ENCODE measurements at places on chromosomes 1 and 21.

DNA sequence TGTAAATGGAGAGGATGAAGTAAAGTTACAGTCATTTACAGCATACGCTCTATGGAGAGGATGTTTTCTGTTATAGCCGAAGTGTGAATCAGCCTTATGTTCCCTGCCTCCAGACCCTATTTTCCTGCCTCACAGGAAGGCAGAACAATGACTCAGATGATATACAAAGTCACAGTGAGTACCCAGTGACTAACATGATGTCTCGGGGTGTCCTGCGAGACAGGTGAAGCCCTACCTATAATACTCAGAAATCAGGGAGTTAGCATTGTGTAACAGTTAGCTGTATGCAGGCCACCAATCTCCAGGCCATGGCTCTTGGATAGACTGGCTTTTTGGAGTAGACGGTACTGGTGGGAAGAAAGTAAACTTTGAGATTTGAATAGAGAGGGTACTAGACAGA lies 55.6 kb upstream of the FBXO28 start:
- no peak for DNase-seq

GRCh38 chr1:90335558-90335957 lies 340.6 kb downstream of the ZNF326 start:
- DNase-seq: no peak

DNA sequence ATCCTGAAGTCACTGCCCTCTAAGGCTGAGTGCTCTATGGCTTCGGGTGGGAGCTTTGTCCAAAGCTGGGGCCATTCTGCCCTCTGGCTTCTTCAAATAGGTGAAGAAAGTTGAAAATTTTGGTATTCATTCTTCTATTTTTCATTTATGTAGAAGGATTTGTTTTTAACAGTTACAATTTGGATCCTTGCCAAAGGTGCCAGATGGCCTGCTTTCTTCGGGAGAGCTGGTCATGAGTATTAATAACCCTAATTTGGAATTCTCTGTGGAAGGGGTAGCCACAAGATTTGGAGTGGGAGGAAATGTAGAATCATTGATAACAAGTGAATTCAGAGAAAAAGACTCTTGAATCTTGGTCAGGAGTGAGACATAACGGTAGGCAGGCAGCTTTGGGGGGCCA lies 370.4 kb upstream of the ST6GALNAC5 start:
- peak; percentile 54 for DNase-seq

DNA sequence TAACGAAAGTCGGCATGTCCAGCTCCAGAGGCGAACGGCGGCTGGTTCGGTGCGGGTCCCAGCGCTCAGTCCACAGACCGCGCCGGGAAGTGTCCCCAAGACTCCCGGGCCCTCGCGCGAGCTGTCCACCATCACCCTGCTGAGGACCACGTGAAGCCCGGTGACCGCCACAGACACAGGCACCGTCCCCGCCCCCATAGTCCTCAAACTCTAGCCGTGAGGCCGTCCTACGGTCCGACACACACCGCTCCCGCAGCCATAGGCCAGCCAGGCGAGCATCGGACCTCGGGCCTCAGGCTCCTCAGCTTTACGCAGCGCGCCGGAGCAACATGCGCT lies 535 bp downstream of the SETD4 start:
- DNase-seq: no peak

DNA sequence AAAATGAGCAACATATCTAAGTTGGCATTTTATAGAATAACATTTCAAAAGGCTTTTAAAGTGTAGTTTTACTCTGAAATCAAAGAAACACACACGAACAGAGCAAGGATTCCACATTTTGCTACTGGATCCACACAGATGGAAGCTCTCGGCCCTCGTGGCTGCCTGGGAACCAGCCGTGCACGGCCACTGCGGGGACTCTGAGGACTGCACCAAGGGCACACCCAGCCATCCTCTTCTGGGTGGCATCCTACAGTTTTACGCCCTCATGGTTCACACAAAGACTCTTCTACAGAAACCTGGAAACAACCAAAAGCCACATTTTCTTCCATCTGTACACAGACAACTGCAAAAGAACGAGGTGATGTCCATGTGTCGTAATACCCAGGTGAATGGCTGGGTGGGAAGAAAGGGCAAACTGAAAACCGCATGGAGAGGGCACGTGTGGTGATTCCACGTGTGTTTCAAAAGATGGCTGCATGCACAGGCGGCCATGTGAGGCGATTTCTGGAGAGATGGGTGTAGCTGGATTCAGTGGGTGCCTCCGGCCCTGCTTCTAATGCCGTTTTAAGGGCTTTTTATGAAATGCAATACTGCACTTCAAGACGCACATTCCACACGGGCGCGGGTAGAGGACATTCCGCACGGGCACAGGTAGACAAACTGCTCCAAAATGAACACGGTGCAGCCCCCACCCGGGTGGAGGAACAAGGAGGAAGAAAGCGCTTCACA lies 8.1 kb downstream of the POFUT2 start:
- DNase-seq: no peak

DNA sequence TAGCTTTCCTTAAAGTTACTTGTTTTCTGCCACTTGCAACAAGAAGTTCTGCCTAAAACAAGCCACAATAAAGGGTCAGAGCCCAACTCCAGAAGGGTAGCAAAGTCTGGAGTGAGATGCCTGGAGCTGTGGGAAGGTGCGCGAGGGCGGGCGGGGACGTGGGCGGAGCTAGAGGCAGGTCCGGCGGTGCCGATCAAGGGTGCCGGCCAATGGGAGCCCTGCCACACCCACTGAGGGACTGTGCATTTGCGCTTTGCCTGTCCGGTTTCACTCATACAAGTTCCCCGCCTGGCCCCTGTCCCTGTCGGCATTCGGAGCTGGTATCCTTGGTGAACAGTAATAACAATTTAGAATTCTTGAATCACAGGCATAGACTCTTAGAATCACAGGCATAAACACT lies 732.4 kb downstream of the MATN1 start:
- DNase-seq: no peak

DNA sequence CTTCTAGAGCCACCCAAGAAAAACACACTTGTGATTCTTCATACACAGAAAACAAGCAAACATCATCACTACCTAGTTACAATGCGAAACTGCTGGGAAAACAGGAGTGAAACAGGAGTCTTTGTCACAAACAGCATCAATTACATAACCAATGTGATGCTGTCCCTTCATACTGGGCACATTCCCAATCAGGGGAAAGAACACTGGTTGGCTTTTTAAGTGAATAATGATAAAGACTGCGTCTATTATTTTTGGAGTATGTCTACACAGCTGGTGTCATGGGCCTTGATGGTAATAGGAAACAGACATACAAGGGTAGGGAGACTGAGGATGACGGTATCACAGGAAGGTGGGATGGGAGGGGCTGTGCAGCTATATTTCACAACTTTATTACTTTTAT lies 43.3 kb downstream of the SIPA1L2 start:
- peak; percentile 33 for DNase-seq

GRCh38 chr1:97396463-97396862 lies 524.4 kb downstream of the DPYD start:
- no peak for DNase-seq

GRCh38 chr1:63937461-63938022 lies 163.7 kb downstream of the ROR1 start:
- no peak for DNase-seq

- no peak for DNase-seq
These were observed 8.2 kb upstream of the TARBP1 start for GRCh38 chr1:234486858-234487840.

DNA sequence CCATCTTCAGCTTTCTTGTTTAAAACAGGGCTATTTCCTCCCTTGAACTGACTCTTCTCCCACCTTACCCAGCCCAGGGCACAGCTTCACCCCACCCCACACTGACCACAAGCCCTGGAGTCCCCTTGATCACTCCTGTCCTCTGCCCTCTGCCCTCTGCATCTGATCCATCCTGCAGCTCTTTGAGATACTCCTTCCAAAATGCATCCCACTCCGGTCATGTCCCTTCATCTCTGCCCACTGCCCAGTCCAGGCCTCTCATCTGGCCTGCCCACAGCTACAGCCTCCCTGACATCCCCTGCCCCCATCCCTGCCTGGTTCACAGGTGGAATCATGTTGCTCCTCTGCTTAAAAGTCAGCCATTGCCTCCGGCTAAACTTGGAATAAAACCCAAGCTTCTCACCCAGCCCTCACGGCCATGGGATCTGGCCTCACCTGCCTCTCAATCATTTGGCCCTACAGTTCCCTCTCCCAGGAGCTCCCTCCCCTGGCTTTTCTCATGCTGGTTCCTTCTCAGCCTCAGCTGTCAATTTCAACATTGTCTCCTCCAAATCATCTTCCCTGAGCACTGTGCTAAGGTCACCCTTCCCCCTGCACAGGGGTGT lies 202.0 kb downstream of the MATN1 start:
- DNase-seq: no peak

DNA sequence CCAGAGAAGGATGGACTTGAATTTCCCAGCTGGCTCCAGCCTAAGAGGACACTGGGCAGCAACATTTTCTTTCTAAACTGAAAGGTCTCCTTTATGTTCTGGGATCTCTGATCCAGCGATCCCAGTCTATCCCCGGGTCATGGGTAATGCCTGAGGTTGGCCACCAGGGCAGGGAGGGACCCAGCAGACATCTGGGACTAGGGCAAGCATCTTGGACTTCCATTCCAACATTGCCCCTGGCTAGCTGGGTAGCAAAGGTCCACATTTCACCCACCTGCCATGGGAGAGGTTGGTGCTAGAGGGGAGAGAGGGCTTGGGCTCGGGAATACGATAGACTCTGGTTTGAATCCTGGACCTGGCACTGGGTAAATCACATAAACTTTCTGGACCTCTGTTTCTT lies 84.6 kb downstream of the LRRN2 start:
- no peak for DNase-seq

GRCh38 chr1:9717193-9718005 lies 65.9 kb downstream of the PIK3CD start:
- DNase-seq: no peak

- no peak for DNase-seq
These were observed 1.3 kb upstream of the CCSAP start for GRCh38 chr1:229344139-229344538.

DNA sequence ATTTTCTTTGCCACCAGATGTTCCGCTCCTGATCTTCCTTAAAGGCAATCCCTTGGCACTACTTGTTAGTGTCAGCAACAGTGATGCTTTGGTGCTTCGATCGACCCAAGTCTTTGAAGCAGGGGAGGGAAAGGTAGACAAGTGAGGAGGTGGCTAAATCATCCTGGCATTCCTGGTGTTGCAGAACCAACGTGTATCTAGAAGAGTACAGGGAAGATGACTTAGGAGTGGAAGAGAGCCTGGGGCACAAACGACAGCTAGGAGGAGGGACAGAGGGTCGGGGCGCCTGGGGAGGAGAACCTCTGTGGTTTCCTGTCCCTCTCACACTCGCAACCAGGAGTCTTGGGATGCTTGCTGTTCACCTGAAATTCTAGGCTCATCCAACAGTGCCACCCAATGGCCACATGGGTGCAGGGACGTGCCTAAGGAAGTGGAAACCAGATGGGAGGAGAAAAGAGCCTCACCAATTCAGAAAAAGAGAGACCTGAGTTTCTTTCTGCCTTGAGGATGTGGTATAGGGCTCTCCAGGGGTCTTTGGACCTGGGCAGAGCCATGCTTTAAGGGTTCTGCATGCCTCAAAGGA lies 9.5 kb upstream of the KCNA2 start:
- DNase-seq: peak; percentile 73

GRCh38 chr21:41246808-41247207 lies 69.8 kb upstream of the FAM3B start:
- DNase-seq: no peak

- DNase-seq: no peak
These were observed 14.1 kb downstream of the DYRK1A start for GRCh38 chr21:37380349-37381323.

GRCh38 chr1:207051191-207051943 lies at the start of gene YOD1:
YOD1 (minus strand) TSS chr1:207051208; CDS start chr1:207051030, 178 bp downstream.
- DNase-seq: peak; percentile 32

- DNase-seq: no peak
These were observed 91.1 kb downstream of the EPHB2 start for GRCh38 chr1:22801761-22802160.

GRCh38 chr1:153527023-153527682 lies 8.6 kb downstream of the S100A6 start:
- no peak for DNase-seq

GRCh38 chr1:228010921-228011320 lies 4.1 kb downstream of the WNT3A start:
- no peak for DNase-seq

GRCh38 chr1:3502641-3503524 lies 48.4 kb downstream of the ARHGEF16 start:
- no peak for DNase-seq

DNA sequence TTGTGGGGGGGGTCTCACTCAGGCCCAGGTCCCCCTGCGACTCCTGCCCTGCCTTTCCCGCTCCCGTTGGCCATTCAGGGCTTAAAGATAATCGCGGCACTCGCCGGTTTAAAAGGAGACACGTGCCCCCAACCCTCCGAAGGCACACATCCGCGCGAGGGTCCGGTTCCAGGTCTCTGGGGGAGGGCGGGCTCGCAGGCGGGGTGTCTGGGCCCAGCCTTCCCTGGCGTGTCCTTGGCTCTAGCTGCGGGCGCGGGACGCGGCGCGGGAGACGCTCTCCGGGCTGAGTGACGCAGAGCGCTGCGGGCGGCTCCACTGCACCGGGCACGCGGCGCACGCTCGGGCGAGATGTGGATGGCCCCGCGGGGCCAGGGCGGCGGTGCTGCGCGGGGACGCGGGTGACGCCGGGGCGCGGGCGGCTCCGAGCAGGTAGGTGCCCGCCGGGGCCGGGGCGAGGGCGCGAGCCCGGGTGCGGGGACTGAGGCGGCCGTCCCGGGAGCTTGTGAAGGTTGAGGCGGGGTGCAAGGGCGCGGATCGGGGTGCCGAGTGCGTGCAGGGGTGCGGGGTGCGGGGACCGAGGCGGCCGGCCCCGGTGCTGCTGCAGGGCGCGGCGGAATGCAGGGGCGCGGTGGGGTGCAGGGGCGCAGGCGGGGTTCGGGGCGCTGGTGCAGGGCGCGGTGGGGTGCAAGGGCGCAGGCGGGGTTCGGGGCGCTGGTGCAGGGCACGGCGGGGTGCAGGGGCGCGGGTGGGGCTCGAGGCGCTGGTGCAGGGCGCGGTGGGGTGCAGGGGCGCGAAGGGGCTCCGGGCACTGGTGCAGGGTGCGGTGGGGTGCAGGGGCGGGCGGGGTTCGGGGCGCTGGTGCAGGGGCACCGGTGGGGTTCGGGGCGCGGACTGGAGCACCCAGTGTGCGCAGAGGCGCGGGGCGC lies 3.3 kb upstream of the TRPM2 start:
- no peak for DNase-seq

DNA sequence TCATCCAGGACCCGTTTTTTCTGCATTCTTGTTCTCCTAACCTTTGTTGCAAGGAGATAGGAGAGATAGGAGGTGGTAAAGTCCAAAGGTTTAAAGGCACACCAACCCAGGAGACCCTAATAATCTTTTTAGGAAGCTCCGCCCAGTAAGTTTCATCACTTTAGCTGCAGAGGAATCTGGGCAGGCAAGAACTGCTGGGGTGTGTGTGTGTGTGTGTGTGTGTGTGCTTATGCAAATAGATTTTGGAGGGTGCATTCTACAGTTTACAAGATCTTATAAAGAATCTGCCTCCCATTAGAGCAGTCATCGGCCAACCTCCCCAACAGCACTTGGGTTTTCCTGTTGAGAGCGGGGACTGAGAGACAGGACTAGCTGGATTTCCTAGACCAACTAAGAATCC lies 3.9 kb upstream of the IL10 start:
- DNase-seq: no peak

- DNase-seq: no peak
These were observed 51.4 kb upstream of the KANK4 start for GRCh38 chr1:62370594-62370993.

- DNase-seq: peak; percentile 9
These were observed 693 bp downstream of the RAB4A start for GRCh38 chr1:229271448-229272159.

All from NCI-H1105 treated with DMSO at 0.1 percent for 48 hours (cell line).